ENCODE measurements at places on chromosomes 7 and 10.

DNA sequence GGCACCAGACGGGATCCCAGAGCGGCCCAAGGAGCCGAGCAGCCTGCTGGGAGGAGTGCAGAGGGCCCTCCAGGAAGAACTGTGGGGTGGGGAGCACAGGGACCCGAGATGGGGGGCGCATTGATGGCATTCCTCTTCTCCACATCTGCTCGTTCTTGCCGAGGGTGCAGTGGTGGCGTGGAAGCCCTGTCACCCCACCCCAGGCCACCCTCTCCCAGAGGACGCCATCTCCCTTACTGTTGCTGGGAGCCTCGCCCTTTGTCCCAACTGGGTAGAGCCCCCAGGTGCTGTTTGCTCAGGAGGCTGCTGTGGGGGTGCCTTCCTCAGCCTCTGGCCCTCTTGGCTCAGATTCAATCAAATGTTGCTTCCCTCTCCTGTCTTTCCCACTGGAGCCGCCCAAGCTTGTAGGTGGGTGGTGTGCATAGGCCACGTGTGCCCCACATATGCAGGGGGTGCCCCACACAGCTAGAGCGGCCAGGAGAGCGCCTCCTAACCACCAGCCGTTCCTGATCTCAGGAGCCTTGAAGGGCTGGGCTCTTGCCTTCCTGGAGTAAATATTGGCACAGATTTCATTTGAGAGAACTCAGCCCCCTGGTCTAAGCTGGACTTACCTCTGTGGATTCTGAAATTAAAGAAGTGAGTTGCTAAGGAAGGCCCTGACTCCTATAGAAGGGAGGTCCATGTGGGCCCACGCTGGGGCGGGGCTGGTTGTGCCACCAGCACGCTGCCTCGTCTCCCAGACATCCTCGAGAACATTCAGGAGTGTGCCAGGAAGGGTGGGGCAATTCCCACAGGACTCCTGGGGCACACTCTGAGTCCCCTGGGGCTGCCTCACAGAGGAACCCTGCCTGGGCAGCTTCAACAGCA is 39.2 kb downstream of the ZNF467 start:
- no peak for DNase-seq

DNA sequence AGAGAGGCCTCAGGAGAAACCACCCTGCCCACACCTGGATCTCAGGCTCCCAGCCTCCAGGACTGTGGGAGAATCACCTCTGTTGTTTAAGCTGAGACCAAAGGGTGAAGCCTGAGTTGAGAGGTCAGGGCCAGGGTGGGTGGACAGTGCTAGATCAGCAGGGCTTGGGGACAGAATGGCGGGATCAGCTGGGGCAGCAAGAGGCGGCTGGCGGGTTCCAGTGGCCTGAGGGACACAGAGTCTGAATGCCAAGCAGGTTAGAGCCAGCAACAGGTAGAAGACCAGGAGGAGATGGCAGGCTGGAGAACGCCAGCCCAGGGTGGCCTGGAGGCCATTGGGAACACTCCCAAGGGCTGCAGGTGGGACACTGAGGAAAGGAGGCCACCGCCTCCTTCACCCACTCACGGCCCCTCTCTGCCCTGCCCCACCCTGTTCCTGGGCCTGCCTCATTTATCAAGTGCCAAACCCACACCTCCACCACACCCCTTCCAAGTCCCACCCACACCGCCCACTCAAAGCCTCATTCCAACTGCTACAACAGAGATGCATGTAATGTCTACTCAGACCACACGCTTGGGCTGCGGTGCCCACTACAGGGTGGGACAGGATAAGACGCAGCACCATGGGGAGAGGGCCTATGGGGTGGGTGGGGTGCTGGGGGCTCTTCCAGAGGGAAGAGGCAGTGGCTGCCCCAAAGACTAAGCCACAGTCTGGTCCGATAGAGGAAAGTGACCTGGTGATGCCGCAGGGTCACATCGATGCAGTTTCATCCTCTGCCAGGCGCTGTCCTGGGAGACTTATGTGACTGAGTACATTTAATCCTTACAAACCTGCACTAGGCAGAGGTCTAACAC is 173.9 kb downstream of the TNS3 start:
- DNase-seq: no peak

DNA sequence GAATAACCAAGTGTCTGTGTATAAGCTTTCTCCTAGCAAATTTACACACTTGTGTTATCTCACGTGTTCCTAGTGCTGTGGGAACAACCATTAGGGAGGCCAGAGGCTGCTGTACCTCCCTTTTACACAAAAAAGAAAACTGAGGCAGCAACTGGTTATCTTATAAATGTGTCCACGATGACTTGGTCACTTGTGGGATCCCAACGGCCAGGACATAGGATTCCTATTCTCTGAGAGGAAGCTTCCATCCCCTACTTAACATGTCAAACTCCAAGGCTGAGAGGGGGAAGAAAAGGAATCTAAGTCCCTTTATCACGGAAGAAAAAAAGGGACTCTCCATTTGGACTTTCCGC is 484 bp downstream of the ZNF438 start:
- DNase-seq: no peak

DNA sequence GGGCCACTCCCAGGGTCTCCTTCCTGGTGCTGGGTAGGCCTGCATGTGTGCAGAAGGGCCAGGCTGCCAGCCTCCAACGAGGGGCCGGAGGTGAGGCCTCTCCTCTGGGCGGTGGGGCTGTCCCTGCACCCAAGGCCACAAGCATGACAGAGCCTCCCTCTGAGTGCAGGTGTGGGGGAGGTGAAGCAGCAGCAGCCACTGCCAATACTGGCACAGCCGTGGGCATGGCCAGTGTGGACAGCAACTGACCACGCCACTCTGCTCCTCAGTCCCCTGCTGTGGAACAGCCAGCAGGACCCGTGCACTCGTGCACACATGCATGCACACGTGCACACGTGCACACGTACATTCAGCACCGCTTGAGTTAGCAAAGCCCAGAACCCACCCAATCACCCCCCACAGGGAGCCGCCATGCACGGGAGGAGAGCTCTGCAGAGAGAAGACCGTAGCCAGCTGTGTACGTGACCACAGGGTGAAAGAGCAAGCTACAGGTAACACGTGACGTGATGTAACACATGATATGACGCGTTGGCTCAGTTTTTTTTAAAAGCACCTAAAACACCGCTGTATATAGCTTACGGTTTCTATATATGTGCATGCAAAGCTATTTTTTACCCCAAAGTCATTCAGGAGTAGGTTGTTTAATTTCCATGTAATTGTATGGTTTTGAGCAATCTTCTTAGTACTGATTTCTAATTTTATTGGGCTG is 23.1 kb downstream of the PAPOLB start:
- DNase-seq: no peak

DNA sequence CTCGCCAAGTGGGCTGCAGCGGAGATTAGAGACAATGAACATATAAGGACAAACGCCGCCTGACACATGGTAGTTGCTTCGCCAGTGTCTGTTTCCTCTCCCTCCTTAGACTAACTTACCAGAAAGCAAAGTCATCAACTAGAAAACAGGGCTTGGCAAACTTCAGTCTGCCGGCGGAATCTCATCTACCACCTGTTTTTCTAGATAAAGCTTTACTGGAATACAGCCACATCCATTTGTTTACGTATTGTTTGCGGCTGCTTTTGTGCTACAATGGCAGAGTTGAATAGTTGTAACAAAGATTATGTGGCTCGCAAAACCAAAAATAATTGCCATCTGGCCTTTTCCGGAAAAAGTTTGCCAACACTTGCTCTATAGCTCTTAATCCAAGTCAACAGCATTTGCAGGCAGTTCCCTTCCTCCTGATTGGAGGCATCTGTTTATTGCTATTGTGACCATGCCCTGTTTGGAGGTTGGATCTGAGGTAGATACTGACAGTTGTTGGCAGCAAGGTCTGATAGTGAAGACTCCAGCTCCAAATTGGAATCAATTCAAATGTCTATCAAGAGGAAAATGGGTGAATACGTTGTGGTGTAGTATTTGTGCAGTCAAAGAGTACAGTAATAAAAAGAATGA is 260.6 kb downstream of the POU6F2 start:
- no peak for DNase-seq

- DNase-seq: no peak
Measured at GRCh38 chr10:89494068-89494467, 41.3 kb downstream of the SLC16A12 start.

GRCh38 chr10:115860182-115861107 is 412.6 kb downstream of the GFRA1 start:
- DNase-seq: no peak

GRCh38 chr7:148261996-148262688 is 328.4 kb upstream of the C7orf33 start:
- no peak for DNase-seq

DNA sequence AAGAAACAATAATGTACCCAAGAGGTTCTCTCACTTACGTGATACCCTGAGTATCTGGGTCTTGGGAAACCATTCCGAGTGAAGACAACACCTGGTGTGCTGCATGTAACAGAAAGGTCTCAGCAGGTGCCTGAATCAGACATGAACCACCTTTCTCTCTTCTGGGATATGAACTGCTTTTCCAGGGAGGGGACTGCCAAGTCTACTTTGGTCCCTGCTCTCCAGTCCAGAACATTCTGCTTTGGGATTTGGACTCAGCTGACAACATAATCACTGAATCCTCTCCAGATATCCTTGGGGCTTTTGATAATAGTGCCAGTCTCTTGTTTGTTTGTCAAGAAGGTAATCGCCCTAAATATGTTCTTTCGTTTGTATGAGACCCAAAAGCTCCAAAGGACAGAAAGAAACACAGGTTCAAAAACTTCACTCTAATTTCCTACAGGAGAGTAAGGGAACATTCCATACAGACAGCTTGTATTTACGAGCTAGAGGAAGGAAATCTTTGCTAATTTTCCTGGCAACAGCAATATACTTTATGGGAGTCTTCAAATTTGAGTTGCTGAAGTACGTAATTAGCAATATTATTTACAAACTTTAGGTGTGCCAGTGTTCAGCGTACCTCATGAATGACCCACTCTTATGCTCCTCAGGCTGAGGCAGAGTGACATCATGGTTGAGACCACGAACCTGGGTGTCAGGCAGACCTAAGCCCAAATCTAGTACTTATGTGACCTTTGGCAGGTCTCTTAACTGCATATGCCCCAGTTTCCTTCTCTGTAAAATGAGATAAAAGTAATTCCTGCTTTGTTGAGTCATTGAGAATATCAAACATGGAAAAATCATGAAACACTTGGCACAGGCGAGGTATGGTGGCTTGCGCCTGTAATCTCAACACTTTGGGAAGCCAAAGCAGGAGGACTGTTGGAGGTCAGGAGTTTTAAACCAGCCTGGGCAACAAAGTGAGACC is 5.4 kb downstream of the ABLIM1 start:
- DNase-seq: no peak

GRCh38 chr7:77935652-77936348 is 137.2 kb downstream of the PHTF2 start:
- DNase-seq: peak; percentile 32

DNA sequence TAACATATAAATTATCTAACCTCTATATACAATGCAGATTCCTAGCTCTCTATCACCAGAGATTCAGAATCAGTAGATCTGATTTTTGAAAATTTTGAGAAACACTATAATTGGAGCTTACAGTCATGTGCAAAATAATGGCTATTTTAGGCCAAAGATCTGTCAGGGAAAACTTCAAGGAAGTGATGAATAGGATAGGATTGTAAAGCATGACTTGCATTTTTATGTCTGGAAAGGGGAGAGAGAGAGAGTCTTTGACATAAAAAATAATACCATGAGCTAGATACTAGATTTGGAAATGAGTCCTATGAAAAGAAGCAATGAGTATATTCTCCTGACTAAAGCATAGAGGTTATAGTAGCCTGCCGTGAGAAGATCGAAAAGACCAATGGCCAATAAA is 181.1 kb downstream of the SDHAF3 start:
- DNase-seq: peak; percentile 71
